ENCODE measurements at places on chromosomes 3 and 15.

DNA sequence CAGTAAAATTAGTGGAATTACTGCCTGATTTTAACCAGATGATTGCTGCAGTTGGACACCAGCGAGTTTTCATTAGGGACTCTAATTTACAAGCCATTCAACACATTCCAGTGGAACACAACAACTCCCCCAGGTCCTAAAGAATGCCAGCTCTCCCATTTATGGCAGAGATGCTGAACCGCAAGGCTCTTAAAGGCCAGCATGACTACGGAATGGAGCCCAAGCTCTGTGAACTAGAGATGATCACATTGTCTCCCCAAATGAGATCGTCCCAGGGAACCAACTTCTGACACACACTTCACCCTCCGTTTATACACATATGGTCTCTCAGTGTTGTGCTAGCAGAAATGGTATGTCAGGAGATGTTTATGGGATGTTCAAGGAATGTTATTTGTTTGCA lies 446.2 kb upstream of the NR2F2 start:
- DNase-seq = no peak

DNA sequence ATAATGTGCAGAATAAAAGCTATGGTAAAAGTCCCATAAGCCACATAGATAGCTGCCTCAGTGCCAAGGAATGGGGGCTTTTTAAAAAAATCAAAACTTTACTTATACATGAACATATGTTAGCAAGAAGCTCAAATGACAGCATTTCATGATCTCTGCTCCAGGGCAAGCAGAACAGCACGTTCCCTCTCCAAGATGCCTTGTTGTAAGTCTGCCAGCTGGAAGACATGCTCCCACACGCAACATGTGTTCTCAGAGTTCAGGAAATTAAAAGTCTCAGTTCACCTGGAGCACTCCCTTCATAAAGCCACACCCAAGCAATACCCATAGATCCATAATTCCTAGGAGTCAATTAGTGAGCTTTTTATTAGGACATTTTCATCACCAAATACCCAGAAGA lies 52.2 kb downstream of the ABI3BP start:
- DNase-seq = peak; percentile 31

- DNase-seq = no peak
These were observed 138.9 kb upstream of the SLC7A14 start for GRCh38 chr3:170724599-170725280.

DNA sequence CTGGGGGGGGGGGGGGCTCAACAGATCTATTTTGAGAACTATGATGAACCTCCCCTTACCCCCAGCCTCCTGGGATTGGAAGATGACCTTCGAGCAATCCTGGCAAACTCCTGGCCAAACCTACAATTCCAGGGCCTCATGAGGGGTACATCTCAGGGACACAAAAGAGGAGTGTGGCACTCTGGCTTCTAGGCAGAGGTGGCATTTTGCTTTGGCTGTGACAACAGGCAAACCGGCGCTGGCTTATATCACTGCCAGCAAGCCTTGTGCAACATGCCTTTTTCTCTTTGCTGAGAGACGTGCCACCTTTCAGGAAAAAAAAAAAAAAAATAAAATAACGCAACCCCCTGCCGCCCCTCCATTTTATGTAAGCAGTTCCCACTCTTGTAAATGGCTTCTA lies 31.8 kb upstream of the FEZF2 start:
- DNase-seq = no peak

- peak; percentile 16 for DNase-seq
These were observed 588.7 kb upstream of the CBLB start for GRCh38 chr3:106457281-106458180.

GRCh38 chr15:36831125-36831903 lies 251.9 kb downstream of the CDIN1 start:
- DNase-seq = peak; percentile 9

DNA sequence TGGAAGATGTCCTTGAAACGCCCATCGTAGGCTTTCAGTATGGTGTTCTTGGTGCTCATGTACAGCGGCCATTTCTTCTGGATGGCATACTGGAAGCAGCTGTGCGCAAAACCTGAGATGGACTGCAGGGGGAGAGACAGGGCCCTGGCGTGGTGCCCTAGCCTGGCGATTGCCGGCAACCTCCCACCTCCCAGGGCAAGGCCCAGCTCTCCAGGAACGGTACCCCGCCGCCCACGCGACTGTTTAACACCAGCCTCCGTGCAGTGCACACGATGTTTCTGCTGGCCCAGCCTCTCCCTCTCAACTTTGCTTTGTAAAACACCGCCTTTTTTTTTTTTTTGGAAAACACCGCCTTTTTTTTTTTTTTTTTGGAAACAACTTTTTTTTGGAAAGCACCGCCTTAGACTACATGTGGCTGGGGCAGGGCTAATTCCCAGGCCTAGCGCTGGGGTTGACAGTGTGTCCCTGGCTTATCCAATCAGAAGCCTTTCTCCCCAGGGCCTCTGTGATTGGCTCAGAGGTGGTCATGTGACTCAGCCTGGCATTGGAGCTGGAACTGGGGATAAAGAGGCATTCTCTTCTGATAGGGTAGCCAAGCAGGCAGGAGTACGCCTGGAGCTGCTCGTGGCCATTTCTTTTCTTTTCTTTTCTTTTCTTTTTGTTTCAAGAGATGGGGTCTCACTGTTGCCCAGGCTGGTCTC lies 14.7 kb downstream of the IDH2 start:
- peak; percentile 59 for DNase-seq

DNA sequence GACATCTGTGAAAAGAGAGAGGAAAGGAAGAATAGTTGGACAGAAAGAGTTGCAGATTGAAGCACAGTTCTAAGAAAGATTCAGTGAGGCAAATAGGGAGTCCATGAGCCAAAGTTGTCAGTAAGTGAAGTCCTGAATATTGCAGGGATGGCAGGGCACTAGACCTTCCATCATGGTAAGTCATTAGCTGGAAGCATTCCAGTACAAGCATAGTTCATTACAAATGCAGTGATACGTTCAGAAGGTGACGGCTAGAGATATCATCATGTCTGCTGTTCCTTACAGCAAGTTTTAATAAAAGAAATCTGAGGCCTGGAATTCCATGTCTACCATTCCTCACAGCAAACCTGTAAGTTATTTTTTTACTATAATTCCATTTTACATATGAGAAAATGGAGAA lies 720.1 kb downstream of the GBE1 start:
- no peak for DNase-seq

DNA sequence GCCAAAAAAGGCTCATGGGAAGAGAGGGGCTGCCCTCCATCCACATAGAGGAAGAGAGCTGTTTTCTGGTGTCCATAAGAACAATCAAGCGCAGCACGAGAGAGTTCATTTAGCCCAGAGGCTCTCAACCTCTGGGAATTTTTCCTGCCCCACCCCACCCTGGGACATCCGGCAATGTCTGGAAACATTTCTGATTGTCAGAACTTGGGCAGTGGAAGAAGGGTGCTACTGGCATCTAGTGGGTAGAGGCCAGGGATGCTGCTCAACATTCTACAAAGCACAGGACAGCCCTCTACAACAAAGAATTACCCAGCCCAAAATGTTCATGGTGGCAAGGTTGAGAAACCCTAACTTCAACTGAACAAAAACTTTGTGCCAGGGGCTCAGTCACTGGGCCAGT lies 92.9 kb downstream of the RAB11A start:
- peak; percentile 54 for DNase-seq

DNA sequence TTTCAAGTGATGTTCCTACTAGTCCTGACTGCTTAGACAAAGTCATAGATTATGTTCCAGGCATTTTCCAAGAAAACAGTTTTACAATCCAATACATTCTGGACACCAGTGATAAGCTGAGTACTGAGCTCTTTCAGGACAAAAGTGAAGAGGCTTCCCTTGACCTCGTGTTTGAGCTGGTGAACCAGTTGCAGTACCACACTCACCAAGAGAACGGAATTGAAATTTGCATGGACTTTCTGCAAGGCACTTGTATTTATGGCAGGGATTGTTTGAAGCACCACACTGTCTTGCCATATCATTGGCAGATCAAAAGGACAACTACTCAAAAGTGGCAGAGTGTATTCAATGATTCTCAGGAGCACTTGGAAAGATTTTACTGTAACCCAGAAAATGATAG lies 3.8 kb downstream of the TIPARP start:
- DNase-seq = no peak

DNA sequence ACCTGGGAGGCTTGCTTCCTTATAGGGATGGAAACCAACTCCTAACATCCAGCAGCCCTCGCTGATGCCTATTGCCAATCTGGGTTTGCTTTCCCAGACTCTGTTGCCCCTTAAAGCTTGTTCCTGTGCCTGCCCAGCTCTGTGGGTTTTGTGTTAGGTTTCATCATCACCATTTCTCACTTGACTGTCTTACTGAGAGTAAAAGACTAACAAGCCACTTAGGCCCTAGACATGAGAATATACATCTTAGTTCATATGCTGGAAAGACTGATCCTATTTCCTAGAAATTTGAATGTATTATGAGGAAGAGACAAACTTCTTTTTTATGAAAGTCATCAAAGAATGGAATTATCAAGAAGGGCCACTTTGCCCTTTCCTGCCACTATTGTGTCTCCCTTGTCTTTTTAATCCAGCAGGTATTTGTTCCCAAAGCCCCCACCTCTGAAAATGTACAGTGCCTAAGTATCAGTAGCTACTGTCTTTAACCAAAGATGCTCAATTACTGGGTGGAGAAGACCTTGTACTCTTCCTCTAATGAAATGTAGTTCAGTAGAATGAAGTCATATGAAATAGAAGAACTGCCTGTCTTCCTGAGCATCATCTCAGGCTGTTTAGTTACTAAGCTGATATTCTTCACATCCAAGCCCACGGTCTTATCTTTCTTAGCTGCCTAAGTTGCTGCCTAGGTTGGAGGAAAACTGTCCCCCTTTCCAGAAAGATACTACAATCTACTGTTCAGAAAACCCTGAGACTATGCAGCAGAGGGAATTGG lies 59.8 kb upstream of the ZPLD1 start:
- no peak for DNase-seq

DNA sequence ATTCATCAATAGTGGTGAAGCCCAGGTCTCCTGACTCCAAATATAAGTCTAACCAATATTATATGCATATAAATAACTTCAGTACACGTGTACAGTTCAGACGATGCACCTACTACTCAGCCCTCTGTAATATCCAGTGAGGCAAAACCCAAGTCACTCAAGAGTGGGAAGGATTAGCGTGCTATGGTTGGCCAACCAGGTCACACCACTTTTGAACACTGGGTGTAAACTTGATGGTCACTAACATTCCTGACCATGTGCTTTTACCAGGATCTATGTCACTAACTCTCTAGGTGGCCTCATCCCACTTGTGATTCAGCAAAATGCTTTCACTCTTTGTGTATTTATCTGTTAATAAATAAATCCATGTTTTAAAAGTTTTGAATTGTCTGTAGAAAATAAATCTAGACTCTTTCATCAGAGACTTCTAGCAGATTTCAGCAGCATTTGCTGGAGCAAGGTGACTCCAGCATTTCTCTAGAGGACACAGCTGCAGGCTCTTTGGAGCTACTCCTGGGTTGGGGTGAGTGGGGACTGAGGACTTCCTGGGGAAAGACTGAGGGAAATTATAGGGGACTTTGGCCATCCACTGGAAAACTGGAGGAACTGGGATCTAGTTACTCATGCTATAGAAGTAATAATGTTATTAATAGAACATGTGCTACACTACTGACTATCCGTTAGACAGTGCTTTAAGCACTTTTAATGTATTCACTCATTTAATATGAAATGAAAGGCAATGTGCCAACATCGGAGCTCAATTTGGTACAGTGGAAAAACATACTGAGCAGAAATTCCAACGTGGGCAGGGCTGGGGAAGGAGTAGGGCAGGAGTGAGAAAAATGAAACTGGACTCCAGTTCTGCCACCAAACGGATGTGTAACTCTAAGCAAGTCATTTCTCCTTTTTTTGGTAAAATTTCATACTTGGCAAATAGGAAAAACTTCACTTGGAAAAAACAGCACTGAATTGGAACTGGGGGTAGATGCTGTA lies 97.9 kb downstream of the RORA start:
- no peak for DNase-seq

DNA sequence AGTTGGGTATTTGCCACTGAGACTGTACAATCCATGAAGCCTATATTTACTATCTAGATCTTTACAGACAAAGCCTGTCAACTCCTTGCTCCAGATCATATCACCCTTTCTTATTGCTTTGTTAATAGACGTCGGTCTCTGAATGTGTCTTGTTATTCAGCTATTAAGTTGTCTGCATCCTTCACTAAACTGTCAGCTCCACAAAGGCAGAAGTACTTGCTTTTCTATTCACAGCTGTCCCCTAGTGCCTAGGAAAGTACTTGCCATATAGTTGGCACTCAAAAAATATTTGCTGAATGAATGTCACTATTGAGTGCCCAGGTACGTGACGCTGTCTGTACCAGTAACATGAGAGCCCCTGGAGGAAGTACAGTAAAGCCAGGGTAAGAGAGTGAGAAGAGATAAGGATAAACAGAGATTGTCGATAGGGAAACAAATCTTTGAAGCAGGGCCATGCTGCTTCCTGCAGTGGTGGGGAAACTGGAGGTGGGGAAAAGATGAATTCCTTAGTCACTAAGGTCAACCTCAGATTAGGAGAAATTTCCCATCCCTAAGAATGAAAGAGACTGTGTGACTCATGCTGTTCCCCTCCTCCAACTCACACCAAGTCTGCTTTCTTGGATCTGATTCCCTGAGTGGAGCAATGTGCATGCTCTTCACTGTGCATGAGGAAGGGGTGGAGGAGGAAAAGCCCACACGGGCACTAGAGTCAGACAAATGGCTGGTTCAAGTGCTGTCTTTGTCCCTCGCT lies 36.3 kb downstream of the PRICKLE2 start:
- DNase-seq = peak; percentile 78

DNA sequence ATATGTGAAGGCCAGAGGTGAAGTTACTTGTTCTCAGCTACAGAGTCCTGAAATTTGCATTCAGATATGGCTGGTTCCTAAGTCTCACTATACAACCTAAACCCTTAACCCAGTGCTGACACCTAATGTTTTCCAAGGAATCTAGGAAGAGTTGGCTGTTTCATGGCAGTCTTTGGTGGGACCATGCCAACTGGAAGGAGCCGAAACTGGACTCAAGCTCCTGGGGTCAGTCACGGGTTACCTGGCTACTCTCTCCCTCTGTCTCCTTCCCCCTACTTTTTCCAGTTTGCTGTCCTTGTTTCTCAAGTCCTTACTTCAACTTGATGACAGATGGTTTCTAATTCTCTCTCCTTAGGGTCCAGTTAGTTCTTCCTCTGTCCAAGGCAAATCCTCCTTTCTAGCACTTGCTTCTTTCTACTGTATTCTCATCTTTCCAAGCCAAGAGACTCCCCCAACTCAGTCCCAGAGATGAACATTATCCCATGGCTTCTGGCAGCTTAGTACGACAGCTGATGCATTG lies 88.6 kb upstream of the COL6A5 start:
- no peak for DNase-seq

GRCh38 chr3:112187300-112187699 lies 54.3 kb upstream of the GCSAM start:
- DNase-seq = no peak

- no peak for DNase-seq
These were observed 23.1 kb downstream of the TNK2 start for GRCh38 chr3:195885036-195885891.

- DNase-seq = no peak
These were observed at the start of gene BCHE for GRCh38 chr3:165837058-165837525. Gene BCHE, minus strand, starts transcription at chr3:165837423. Its CDS starts 6,390 bp downstream, at chr3:165831033.

All from RWPE1 (cell line).